Endothelial cell (in vitro differentiated cells): ENCODE measurements at places on chromosomes 5 and 9.

DNA sequence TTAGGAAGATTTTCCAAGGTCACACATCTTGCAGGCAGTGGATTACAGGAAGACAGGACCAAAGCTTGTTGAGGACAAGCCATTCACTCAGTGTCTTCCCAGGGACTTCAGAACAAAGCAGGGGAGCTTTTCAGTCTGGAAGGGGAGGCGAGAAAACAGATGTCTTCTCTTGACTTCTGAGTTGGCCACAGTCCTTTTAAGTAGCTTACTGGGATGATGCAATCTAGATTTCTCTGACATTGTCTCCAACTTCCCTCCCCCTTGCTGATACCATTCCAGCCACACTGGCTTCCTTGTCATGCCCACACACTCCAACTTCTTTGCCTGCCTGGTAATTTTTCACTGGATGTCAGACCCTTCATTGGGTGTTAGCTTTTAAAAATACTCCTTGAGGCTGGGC lies 174.2 kb upstream of the TBC1D2 start:
- DNase-seq: no peak

DNA sequence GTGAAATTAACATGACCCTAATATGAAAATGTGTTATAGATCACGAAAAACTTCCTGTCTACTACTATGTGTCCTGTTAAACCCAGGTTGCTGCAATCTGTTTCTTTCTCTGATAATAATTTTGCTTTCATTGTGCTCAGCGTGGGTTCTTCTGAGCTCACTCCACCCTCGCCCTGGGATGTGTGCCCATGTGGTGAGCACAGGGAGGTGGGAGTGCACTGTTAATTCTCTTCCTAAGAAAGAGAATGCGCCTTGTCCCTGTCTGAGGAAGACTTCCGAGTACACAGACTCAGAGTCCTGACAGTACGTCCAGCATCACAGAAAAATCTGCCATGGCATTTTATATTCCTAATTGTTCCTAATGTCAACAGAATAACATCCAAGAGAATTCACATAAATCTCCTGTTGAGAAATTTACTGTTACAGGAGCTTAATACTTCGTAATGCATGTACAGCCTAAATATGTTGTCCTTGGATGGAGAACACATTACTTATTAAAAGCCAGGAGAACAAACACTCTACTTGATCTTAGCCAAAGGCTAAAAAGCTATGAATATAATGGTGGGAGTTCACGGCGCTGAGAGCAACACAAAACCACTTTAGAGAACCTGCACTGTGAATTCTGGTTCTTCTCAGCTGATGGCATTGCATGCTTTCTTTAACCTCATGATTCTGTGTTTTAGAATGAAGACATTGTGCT lies 102.6 kb downstream of the PDE4D start:
- DNase-seq: no peak

- DNase-seq: no peak
Observed at GRCh38 chr5:169791251-169791650, 154.2 kb downstream of the DOCK2 start.

GRCh38 chr5:39273314-39273954 lies 54.1 kb upstream of the FYB1 start:
- no peak for DNase-seq

- DNase-seq: peak; percentile 55
Observed at GRCh38 chr5:69265931-69266330, 31.2 kb downstream of the CDK7 start.

- no peak for DNase-seq
Observed at GRCh38 chr9:31500422-31500821, 884.0 kb upstream of the ACO1 start.

DNA sequence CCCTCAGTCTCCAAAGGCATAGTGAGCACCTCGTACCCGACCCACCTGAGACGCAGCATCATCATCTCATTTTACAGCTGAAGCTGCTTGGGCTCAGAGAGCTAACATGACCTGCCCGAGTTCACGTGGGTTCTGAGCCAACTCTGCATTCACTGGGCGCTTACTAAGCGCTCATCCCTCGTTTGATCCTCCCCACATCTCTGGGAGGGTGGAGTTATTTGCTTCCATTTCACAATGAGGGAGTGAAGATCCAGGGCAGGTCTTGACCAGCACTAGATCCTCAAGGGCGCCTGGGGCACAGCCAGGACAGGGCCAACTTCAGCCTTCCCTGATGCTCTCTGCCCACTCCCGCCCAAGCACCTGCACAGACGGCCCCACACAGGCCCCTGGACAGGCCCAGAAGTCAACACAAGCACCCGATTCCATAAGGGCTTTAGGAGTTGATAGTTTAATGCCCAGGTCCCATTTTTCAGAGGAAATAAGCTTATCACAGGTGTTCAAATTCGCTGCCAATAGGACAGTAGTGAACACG lies 80.8 kb downstream of the HRH2 start:
- no peak for DNase-seq

DNA sequence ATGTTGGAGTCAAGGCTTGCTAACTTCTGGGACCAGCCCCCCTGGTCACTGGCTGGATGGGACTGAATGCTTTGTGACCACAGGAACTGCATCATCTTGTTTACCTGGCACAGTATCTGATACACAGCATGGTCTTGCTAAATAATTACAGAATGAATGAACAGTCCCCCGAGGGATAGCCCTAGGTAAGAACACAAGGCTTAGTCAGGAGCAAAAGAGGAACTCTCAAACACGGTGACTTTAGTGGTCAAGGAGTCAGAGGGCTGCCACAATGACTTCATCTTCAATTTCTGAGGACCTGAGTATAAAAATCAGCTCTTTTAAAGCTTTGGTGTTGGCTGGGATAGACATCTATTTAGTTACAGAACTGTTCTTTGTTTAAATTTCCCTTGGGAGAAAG lies 15.1 kb upstream of the CXCL14 start:
- no peak for DNase-seq

GRCh38 chr9:137452006-137452760 lies 7.0 kb downstream of the NSMF start:
- DNase-seq: no peak

DNA sequence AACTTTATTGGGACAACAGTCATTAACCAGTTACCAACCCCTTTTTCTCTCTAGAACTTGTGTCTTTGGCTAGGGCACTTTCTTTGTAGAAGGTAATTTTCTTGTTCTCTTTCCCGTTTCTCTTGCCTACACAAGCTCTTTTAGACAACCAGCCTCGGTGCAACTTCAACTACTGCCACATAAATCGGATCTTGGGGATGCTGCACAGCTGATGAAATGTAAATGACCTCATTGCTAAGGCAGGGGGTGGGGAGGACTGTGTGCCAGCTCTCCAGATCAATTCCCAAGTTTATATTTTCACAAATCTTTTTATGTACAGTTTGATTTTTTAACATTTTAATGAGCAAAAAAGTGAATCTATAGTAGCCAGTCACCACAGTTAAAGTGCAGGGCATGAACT lies 157.6 kb downstream of the DENND1A start:
- DNase-seq: no peak

DNA sequence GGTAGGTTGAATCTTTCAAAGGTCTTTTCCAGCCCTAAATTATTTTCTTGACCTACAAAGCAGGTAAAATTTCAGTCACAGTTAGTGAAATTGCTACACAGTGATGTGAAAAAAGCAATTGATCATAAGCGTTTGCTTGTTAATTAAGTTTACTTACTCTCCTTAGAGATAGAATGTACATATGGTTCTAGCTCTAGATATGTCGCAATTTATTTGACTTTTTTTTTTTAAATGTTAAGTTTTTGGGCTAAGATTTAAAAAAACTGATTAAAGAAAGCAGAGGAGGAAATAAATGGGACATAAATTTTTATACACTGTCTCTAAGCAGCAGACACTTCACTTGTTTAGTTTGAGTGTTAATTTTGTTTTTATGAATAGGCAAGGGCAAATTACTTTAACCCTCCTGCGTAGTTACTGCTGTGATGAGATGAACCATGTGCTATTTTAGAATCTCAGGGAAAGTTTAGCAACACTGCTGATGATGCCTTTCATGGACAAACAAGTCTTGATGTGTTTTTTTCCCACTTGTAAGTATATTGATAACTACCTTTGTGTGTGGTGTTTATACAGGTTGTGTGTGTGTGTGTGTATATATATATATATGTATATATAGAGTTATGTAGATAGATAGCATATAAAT lies 38.3 kb upstream of the FAM120AOS start:
- DNase-seq: no peak

DNA sequence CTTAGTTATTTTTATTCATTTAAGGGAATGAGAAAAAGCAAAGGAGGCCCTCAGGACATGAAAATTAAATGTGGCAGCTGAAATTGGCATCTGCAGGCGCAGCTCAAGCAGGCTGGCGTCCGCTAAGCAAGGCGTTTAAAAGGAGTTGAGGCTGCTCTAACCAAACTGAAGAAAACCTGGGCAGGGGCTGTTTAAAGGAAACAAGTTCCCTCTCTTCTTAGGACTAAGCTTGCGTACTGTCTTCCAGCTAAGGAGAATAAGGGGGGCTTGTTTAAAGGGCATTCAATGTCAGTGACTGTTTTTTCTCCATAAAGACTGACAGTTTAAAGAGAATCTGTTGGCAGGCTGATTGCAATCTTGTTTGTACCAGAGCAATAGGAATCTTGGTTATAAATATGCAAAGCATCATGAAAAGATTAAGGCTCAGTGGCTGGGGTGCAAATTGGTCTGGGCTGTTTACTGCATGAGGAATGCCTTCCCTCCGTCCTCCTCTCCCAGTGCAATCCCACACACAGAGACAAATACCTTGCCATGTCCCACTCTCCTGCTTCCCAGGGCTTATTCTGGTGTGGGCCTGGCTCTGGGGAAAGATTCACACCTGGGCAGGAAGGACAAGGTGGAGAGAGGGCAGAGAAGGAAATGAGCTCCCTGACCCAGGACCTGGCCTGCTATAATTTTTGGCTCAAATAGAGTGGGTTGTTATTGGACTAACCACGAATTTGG lies 85.9 kb upstream of the LIFR start:
- DNase-seq: no peak

DNA sequence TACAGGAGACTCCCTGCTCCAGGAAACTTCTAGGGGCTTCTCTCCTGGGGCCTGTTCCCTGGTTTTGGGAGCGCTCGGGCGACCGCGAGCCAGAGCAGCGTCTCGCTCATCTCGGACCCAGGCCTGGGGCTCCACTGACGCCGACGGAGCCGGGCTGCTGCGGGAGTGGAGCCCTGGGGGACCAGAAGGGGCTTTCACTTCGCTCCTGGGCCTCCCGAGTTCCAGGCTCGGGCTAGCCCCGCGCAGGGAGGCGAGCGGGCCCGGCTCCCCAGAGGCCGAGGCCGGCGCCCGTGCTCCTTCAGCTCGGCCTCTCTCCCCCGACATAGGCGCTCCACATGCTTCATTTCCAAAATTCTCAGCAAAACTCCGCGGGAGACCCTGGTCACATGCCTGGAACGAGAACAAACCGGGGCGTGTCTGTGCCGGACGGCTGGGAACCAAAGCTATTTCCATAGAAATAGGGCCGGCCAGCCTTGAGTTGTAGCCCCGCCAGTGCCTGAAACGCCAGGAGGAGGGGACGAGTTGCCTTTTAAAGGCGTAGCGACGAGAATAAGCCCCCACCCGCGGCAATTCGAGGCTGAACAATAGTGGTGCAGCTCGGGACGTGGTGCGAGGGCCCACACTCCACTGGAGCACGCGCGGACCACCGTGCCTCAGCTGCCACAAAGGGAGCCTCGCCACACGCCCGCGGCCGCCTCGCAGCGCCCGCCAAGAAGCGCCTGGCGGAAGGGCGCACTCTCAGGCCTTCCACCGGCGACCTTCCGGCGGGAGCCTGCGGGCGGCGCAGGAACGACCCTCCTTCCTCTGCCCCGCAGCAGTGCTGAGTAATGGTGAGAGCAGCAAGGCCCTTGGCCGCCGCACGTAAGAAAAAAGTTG lies 1.1 kb upstream of the G3BP1 start:
- DNase-seq: peak; percentile 61

GRCh38 chr5:177304392-177305119 lies 957 bp downstream of the PRELID1 start:
- DNase-seq: no peak

DNA sequence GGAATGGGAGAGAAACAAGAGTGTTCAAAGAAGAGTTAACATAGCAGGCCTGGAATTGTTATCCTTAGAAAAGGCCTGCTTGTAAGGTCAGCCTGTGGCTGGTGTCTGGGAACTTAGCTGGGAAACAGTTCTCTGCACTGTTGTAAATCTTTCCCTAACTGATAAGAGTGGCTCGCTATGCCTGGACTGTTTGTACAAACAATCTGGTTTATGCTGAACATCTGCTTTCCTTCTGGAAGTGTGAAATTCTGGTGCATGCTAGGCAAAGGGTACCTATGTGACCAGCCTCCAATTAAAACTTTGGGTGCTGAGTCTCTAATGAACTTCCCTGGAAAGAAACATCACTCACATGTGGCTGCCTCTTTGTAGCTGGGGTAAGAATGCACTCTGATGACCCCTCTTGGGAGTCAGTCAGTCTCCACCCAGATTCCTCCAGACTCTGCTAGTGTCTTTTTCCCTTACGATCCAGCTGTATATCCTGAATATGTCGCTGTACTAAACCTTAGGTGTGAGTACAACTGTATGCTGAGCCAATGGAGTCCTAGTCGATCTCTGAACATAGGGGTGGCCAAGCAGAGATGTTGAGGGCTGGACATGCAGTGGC lies 16.5 kb downstream of the SPARC start:
- DNase-seq: no peak

DNA sequence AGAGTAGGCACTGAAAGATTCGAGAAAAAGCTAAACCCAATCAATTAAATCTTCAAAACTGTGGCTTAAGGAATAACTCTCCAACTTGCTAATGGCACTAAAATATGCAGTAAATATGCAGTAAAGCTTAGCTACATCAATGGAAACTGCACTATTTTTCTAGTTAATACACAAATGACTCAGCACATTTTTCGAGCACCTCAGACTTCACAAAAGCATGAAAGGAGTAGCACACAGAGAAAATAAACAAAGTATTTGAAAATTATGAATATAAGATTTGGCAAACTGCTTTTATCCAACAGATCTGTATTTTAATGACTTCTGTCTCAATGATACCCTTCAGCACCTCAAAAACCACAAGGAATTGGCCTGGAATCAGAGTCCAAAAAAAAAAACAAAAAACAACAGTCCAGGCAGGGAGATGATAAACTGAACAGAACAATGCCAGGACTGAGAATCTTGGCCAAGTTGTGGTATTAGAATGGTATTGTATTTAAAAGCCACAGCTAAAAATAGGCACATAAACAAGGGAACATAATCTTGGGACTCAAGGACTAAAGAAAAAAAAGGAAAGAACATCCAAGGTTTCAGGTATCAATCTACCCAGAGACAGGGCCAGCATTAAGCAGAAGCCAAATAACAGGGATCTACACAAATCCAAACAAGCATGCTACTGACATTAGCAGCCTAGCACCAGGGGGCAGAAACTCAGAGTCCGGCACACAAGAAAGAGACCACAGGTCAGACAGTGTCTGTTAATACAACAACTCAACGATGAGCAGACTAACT lies 21.4 kb downstream of the TMEM245 start:
- DNase-seq: peak; percentile 19

DNA sequence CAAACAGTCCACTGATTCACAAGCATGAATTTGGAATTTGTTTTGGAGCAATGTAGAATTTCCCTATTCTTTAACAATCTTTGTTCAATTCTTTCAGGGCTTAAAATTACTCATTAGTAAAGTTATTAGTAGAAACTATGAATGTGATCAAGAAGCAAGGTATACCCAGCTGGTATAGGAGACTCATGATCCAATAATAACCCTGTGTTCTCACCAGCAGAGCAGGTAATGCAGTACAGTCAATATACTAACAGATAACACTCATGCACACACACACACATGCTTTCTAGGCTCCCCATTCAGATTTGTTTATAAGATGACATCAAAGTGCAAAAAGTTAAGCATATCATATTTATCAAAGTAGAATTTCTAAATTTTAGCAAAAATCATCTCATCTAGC lies 445.2 kb downstream of the ELAVL2 start:
- DNase-seq: no peak
